Endothelial cell (in vitro differentiated cells): ENCODE measurements at places on chromosomes 16 and 17.

- DNase-seq = no peak
These were observed 5.3 kb upstream of the NF1 start for GRCh38 chr17:31089471-31089870.

- no peak for DNase-seq
These were observed 1685.0 kb downstream of the TP53TG3F start for GRCh38 chr16:35144212-35144932.

DNA sequence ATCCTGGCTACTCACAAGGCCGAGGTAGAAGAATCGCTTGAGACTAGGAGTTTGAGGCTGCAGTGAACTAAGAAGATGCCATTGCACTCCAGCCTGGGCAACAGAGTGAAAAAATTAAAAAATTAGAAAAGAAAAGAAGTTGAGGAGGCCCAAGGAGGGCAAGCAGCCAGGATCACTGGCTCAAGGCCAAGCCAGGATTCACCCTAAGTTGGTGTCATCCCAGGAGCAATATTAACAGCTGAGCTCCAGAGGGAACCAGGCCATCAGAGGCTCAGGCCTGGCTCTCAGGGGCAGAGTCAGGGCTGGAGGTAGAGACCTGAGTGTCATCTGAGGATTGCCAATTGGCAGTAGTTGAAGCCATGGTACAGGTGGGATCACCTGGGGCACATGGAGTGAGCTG, 20.7 kb downstream of the DRC3 start:
- DNase-seq = no peak

- DNase-seq = no peak
These were observed 20.1 kb downstream of the CD7 start for GRCh38 chr17:82297280-82297713.

DNA sequence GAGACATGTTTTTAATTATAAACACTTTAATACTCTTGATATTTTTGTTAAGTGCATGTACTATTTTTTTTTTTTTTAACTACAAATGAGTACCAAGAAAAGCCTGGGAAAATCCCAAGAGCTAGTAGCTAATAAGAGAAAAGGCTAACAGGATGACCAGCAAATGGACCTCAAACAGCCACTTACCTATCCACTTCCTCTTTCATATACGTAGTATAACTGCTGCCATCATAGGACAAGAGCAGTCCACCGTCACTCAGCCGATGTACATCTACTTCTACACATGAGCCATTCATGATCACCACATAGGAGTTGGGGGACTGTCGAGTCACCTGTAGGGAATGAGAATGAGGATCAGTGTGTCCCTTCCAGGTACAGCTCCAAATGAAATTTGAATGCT, 128.0 kb upstream of the C17orf78 start:
- no peak for DNase-seq

- DNase-seq = no peak
These were observed 228.7 kb downstream of the SOX9 start for GRCh38 chr17:72349491-72349995.

- no peak for DNase-seq
These were observed 11.8 kb downstream of the GNAO1 start for GRCh38 chr16:56203052-56203451.

DNA sequence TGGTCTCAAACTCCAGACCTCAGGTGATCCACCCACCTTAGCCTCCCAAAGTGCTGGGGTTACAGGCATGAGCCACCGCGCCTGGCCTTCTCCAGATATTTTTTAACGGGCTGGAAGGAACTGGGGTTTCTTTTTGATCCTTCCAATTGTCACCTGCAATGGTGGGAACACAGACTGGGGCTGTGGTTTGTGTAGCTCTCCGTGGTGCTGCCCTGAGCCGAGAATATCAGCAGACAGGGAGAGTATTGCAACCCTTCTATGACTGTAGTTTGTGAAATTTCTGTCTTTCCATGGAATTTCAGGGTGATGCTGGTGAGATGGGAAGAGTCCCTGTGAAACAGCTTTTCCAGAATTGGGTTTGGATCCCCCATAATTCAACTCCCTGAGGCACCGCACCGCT, 263.5 kb downstream of the ENGASE start:
- peak; percentile 30 for DNase-seq

DNA sequence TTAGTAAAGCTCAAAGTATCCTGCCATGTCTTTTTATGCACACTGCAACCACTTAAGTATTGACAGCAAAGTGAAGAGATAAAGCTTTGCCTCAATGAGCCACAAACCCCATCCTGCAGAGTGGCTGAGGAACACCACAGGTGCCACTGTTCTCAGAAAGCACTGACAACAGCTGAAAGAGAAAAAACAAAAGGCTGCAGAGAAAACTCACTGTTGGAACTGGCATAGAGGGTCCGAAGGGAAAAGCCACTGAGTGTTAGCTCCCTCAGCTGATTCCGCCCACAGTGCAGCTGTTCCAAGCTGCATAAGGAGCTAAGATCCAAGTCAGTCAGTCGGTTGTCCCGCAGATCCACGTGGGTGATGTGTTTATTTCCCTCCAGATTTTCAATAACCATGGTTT, 48.3 kb downstream of the PHLPP2 start:
- DNase-seq = no peak

DNA sequence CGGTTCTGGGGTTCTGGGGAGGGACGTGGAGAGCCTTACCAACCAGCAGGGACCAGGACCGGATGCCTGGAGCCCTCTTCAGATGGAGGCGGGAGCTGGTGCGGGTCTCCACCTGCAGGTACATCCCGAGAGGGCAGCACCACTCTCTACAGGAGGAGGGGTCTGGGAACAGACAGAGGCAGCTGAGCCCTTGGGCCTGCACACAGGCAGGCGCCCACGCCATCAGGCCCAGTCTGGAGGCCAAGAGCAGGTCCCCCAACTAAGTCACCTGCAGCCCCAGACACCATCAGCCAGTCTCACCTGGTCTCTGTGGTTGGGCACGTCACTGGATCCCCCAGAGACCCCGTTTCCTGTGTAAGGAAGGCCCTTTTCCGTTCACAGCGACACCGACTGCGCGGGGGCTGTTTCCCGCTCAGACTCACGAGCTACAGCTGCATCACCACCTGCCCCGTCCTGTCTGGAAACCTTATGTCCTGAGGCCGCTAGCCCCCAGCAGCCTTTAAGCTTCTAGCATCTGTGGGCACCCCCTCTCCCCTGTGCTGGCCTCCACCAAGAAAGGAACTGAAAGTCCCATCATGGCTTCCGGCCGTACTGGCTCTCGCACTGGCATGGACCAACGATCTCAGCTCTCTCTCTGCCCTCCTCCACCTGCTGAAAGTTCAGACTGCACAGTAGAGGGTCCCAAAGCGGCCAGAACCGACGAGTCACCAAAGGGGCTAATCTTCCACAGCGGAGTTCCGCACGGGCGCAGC, 1.2 kb downstream of the CYBC1 start:
- DNase-seq = peak; percentile 36

- no peak for DNase-seq
These were observed 25.0 kb downstream of the METTL22 start for GRCh38 chr16:8646326-8647053.

- no peak for DNase-seq
These were observed 1.2 kb downstream of the ABCA5 start for GRCh38 chr17:69325518-69326376.

DNA sequence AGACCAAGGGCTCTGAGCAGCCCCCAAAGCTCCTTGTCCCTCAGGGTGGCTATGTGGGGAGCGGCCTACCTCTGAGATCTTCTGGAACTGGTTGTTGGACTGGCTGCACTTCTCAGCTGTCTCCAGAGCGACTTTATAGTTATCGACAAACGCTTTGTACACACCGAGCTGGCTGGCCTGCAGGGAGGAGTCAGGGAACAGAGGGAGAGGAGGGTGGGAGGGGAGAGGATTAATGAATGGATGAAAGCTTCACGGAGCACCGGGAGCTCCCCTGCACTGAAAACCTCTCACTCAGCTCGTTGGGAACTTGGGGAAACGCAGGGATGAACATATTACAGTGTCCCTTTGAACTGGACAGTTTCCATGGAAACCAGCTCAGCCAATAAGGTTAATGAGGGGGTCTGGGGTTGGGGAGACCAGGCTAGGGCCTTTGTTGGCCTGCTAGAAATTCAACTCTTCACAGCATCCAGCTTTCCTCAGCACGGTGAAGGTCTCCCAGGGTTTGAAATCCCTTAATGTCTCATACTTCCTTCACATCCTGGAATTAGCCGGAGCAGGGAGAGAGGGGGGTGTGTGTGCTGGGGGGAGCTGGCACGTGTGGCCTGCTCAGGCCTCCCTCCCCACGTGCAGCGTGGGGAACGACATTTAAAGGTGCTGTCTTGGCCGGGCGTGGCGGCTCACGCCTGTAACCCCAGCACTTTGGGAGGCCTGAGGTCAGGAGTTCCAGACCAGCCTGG, 86.7 kb downstream of the TIMM22 start:
- no peak for DNase-seq

DNA sequence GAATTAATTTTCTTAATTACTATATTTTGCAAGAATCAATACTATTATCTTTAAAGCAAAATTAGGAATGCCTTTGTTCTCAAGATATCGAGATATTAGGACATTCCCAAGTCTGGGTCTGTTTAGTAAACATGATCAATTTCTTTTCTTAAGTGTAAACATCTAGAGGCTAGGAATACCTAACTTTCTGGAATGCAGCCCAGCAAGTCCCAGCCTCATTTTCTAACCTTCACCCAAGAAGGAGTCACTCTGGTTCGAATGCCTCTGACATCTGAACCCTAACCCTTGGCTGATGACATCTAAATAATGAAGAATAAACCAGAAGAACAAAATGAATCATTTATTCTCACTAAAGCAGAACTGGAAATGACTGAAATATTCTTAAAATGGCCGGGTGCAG, 297.5 kb upstream of the IRX3 start:
- no peak for DNase-seq
